ENCODE measurements at places on chromosomes 12 and 14.
A peak's percentile ranks its signal among the peaks of the same experiment; 100 is the strongest.

DNA sequence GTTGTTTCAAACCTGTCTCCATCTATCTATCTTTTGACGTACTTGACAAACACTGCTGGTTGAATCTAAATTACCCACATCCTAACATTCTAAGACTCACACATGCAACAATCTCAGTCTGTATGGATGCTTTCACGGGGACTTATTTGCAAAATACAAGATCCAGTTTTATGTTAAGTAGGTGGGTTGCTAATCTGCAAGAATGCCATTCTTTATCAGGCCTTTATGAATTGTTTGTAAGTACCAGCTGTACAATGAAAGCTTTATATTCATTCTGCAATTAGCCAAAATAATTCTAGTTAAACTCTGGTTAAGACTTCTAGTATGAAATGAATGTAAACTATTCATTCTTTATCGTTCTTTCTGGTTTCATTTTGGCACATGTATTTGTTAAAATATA is 135.1 kb downstream of the NAV3 start:
- H3K27ac ChIP-seq = no peak overlapping the region
- no peaks in the 10 kb centered on the region for H3K36me3 ChIP-seq
- H3K4me3 ChIP-seq = no peak overlapping the region
- DNase-seq = no peak
- no peaks in the 10 kb centered on the region for H3K4me1 ChIP-seq

GRCh38 chr14:23610815-23611289 is 25.3 kb upstream of the DHRS2 start:
- H3K27ac ChIP-seq = peak overlapping the region; percentile 71
- peak overlapping the region; percentile 57 for H3K4me3 ChIP-seq
- no peaks in the 10 kb centered on the region for H3K36me3 ChIP-seq

DNA sequence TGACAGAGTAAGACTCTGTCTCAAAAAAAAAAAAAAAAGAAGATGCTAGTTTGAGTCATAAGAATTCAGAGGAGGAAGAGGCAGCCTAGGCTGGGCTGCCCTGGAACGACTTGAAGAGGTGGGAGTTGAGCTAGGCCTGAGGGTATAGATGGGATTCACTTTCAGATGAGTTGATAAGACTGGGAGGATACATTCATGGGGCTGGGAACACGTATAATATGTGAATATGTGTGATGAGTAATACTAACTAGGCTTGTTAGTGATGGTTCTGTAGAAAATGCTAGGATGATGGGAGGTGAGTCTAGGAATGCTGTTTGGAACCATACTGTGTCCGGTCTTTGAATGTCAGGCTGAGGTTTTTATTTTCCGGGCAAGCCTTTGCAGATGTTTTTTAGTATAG is 9.0 kb downstream of the PLEKHA5 start:
- no peak overlapping the region for H3K4me3 ChIP-seq
- H3K36me3 ChIP-seq = no peaks in the 10 kb centered on the region
- H3K27ac ChIP-seq = no peak overlapping the region
- no peaks in the 10 kb centered on the region for H3K27me3 ChIP-seq

DNA sequence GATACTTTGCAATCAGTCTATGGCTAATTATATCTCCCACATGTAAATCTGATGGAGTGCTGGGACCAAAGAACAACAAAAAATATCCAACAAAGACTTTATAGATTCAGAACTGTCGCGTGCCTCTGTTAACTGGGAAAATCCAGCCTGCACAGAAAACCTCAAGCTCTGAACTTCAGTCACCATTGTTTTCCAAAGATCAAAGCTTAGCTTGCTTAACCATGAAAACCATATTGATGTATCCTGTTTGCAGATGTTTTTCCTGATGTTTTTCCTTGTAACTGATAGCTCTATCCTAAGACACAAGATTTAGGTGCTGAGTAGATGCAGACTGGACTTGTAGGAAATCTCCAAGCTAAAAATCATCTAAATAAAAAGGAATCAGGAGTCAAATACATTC is 163.7 kb downstream of the GXYLT1 start:
- no peaks in the 10 kb centered on the region for H3K4me1 ChIP-seq
- no peak for DNase-seq
- no peak overlapping the region for H3K27ac ChIP-seq
- no peak overlapping the region for H3K4me3 ChIP-seq
- H3K36me3 ChIP-seq = no peaks in the 10 kb centered on the region
- H3K27me3 ChIP-seq = peaks cover 4% of the 10 kb centered on the region

- H3K4me1 ChIP-seq = peaks cover 81% of the 10 kb centered on the region
- peak overlapping the region; percentile 66 for H3K27ac ChIP-seq
- H3K4me3 ChIP-seq = peak overlapping the region; percentile 94
- no peak for DNase-seq
These were observed 4.4 kb downstream of the RNF10 start for GRCh38 chr12:120538281-120539156.

- H3K27ac ChIP-seq = no peak overlapping the region
- no peaks in the 10 kb centered on the region for H3K4me1 ChIP-seq
- H3K27me3 ChIP-seq = peaks cover 2% of the 10 kb centered on the region
These were observed 59.1 kb upstream of the OTOGL start for GRCh38 chr12:80040075-80040738.

- peaks cover 5% of the 10 kb centered on the region for H3K4me1 ChIP-seq
- no peaks in the 10 kb centered on the region for H3K36me3 ChIP-seq
- H3K27ac ChIP-seq = no peak within 1 kb of the TSS
- H3K4me3 ChIP-seq = no peak within 1 kb of the TSS
- H3K27me3 ChIP-seq = peaks cover 40% of the 10 kb centered on the region
These were observed at the start of gene RGS6 for GRCh38 chr14:71932229-71932981. TSS of gene RGS6 (plus strand) at chr14:71932429.

GRCh38 chr14:60648934-60649874 is at the start of gene SIX1:
TSS of gene SIX1 (minus strand) at chr14:60649477. CDS start at chr14:60649189, 288 bp downstream.
- peaks cover 51% of the 10 kb centered on the region for H3K27me3 ChIP-seq
- DNase-seq = no peak
- H3K4me1 ChIP-seq = peaks cover 32% of the 10 kb centered on the region
- H3K4me3 ChIP-seq = no peak within 1 kb of the TSS
- no peaks in the 10 kb centered on the region for H3K36me3 ChIP-seq

DNA sequence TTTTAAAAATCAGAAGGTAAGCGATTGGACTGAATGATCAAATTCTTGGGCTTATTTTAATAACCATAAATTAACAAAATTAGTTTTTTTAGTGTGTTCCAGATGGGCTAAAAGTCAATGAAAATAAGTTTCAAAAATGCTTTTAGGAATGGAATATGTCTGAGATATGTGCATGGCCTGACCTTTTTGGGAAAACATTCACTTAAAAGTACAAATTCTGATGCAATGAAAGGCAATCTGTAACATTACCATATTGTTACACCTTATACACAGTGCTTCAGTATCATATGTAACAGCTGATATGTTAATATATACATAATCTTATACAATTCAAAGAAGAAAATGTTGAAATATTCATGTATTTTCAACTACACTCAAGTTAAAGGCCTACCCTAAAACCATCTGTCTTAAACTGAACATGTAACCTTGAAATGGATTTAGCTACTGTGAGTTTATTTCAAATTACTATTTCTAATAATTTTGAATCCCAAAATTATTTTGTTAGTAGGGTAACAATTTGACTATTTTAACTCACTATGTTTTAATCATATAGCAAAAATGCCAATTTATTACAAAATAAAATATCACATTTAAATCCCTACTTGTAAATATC is 84.8 kb downstream of the EEA1 start:
- no peak overlapping the region for H3K4me3 ChIP-seq
- no peak overlapping the region for H3K27ac ChIP-seq
- peaks cover 9% of the 10 kb centered on the region for H3K36me3 ChIP-seq
- no peak for DNase-seq
- no peaks in the 10 kb centered on the region for H3K27me3 ChIP-seq
- H3K4me1 ChIP-seq = no peaks in the 10 kb centered on the region

- DNase-seq = no peak
- no peaks in the 10 kb centered on the region for H3K36me3 ChIP-seq
- no peak overlapping the region for H3K4me3 ChIP-seq
- H3K4me1 ChIP-seq = no peaks in the 10 kb centered on the region
- H3K27ac ChIP-seq = no peak overlapping the region
These were observed 654.8 kb upstream of the TBX3 start for GRCh38 chr12:115338566-115339294.

DNA sequence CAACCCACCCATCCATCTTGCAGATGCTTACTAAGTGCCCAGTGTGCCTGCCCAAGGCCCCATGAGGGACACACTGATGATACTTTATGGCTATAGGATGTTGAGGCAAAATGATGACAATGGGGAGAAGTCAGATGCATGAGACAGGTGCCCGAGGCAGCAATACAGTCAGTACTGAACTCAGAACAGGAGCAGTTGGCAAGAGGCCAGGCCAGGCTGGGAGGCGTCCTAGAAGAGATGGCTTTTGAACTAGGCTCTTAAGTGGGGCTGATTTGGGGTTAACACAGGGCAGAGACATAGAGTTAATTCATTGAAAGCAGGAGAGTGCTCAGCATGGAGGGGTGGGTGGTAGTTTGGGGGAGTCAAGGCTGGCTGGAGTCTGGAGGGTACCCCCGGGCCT is 15.6 kb downstream of the PLBD2 start:
- no peaks in the 10 kb centered on the region for H3K27me3 ChIP-seq
- no peak for DNase-seq
- no peaks in the 10 kb centered on the region for H3K4me1 ChIP-seq

DNA sequence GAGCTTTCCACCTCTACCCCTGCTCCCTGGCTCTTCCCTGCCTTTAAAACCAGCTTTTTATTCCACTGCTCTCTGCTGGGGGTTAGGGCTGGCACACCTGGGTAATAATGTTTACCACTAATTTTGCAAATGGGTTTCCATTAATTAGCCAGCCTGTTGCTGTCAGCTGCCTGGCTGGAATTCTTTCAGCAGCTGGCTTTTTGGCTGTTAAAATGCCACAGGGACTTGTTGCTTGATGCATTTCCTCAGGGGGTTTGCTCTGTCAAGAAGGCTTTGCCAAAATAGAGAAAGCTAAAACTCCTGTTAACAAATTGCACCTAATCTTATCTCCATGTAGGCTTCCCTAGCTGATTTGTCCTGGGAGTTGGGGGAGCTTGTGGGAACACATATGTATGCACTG is 51.8 kb upstream of the PSMC1 start:
- no peaks in the 10 kb centered on the region for H3K36me3 ChIP-seq
- no peaks in the 10 kb centered on the region for H3K27me3 ChIP-seq
- DNase-seq = no peak
- H3K27ac ChIP-seq = no peak overlapping the region
- H3K4me3 ChIP-seq = no peak overlapping the region

- H3K27ac ChIP-seq = no peak overlapping the region
- H3K36me3 ChIP-seq = no peaks in the 10 kb centered on the region
- no peak for DNase-seq
- H3K4me1 ChIP-seq = no peaks in the 10 kb centered on the region
- H3K27me3 ChIP-seq = no peaks in the 10 kb centered on the region
These were observed 136.0 kb downstream of the MSRB3 start for GRCh38 chr12:65414526-65414925.

- no peaks in the 10 kb centered on the region for H3K4me1 ChIP-seq
- no peak overlapping the region for H3K4me3 ChIP-seq
- no peaks in the 10 kb centered on the region for H3K27me3 ChIP-seq
These were observed 45.7 kb upstream of the CCDC91 start for GRCh38 chr12:28144532-28144931.

- no peaks in the 10 kb centered on the region for H3K36me3 ChIP-seq
- peaks cover 15% of the 10 kb centered on the region for H3K4me1 ChIP-seq
- peak; percentile 53 for DNase-seq
- no peaks in the 10 kb centered on the region for H3K27me3 ChIP-seq
These were observed 885 bp upstream of the PALS1 start for GRCh38 chr14:67240168-67240932.

- H3K27me3 ChIP-seq = peaks cover 35% of the 10 kb centered on the region
- DNase-seq = no peak
- no peak overlapping the region for H3K27ac ChIP-seq
- H3K4me3 ChIP-seq = no peak overlapping the region
These were observed 4.0 kb downstream of the TBX3 start for GRCh38 chr12:114679942-114680341.

GRCh38 chr12:66739940-66740651 is 61.2 kb upstream of the GRIP1 start:
- DNase-seq = no peak
- no peak overlapping the region for H3K4me3 ChIP-seq
- no peak overlapping the region for H3K27ac ChIP-seq
- no peaks in the 10 kb centered on the region for H3K36me3 ChIP-seq
- no peaks in the 10 kb centered on the region for H3K4me1 ChIP-seq

DNA sequence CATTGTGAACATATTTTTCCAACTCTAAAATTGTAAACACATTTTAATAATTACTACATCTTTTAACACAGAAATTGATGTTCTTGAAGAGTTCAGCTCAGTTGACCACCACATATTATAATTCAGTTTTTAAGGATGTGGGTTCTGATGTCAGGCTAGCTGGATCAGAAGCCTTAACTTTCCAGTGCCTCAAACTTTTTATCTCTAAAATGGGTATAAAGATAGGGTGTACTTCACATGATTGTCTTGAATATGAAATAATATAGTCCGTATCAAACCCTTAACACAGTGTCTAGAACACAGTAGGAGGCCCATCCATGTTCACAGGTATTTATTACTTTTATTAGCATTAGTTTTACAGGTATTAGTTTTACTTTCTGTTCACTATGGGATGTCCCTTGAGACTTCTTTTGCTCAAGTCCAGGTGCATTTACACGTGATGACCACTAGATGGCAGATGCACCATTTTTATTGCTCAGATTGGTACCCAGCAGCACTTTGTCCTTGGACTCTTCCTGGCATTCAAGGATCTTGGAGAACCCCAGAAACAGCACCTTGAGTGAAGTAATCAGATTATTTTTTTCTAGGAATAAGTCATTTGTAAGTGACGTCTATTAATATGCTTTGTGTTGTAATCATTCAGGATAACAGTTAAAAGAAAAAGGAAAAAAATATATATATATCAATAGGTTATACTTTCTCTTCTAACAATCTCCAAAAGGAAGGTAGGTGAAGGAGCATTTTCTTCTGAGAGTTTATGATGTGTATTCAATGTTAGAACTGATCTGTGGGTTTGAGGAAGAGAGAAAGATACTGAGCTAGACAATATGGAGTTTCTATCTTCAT is 580.2 kb downstream of the ETNK1 start:
- H3K27ac ChIP-seq = no peak overlapping the region
- no peaks in the 10 kb centered on the region for H3K27me3 ChIP-seq
- no peak for DNase-seq
- no peak overlapping the region for H3K4me3 ChIP-seq

- peaks cover 54% of the 10 kb centered on the region for H3K4me1 ChIP-seq
- peak overlapping the region; percentile 83 for H3K27ac ChIP-seq
- H3K4me3 ChIP-seq = peak overlapping the region; percentile 97
- H3K36me3 ChIP-seq = no peaks in the 10 kb centered on the region
- H3K27me3 ChIP-seq = no peaks in the 10 kb centered on the region
These were observed 29.6 kb downstream of the WBP11 start for GRCh38 chr12:14773685-14774073.

- H3K27me3 ChIP-seq = no peaks in the 10 kb centered on the region
- peaks cover 67% of the 10 kb centered on the region for H3K4me1 ChIP-seq
- no peak for DNase-seq
- no peaks in the 10 kb centered on the region for H3K36me3 ChIP-seq
- H3K27ac ChIP-seq = peak overlapping the region; percentile 2
These were observed 2.4 kb upstream of the DGLUCY start for GRCh38 chr14:91111443-91111842.

DNA sequence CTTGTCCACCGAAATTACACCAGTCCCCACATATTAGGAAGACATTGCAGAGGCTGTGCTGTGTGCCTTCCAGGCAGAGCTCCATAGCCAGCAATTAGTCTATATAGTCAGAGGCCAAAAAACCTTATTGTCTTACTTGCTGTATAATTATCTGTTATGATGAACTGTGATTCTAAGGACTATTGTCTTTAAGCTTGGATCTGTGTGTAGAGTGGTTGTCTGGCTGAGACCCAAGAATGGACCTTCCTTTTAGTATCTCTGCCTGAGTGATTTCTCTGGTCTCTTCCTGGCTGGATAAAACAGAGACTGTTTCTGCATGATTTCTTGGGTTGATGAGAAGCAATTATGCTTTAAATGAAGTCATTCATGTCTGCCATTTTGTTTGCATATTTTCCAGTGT is 465.3 kb downstream of the PRKD1 start:
- no peak overlapping the region for H3K4me3 ChIP-seq
- no peaks in the 10 kb centered on the region for H3K36me3 ChIP-seq
- DNase-seq = no peak
